ENCODE measurements at places on chromosomes 13 and 19. TPM values are rescaled to one million over a fixed set of nuclear protein-coding genes. Genes with fewer than 3 reads are reported as not detected.

FOSB gene
- total RNA-seq, result 2.2 TPM

LILRA6 gene
- 2.5 TPM for total RNA-seq

PSG1 gene
- 0.29 TPM for total RNA-seq

DMKN gene
- 1.7 TPM for total RNA-seq

TMC4 gene
- total RNA-seq, result 0.33 TPM

LYPD5 gene
- 8.6 TPM for total RNA-seq

SLC35E1 gene
- 22.8 TPM for total RNA-seq

MAB21L1 gene
- total RNA-seq, result 2.9 TPM

CGB2 gene
- not detected for total RNA-seq
